ENCODE measurements at places on chromosomes 6 and 20.
A peak's percentile ranks its signal among the peaks of the same experiment; 100 is the strongest.

- DNase-seq, result no peak
Measured at GRCh38 chr20:13333793-13334192, 112.7 kb downstream of the ISM1 start.

- DNase-seq, result peak; percentile 21
Measured at GRCh38 chr20:45798935-45799642, 7.3 kb downstream of the DNTTIP1 start.

GRCh38 chr6:152353440-152353839 is 283.7 kb downstream of the SYNE1 start:
- DNase-seq, result no peak

GRCh38 chr20:12729326-12729725 is 279.4 kb upstream of the SPTLC3 start:
- no peak for DNase-seq

DNA sequence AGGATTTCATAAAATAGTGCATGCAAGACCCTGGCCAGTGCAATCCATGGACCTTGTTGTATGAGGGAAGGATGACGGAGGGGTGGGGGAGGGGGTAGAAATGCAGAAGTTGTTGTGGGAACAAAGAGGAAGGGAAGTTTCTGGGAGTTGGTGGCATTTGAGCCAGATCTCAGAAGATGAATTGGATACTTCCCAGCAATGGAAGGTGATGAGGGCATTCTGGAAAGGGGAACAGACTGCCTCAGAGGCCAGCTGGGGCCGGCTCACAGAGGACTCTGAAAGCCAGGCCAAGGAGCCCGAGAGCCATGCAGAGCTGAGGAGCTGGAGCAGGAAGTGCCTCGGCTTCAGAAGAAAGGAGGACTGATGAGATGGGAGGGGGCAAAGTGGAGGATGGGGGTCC is 2.7 kb downstream of the TMEM74B start:
- no peak for DNase-seq

DNA sequence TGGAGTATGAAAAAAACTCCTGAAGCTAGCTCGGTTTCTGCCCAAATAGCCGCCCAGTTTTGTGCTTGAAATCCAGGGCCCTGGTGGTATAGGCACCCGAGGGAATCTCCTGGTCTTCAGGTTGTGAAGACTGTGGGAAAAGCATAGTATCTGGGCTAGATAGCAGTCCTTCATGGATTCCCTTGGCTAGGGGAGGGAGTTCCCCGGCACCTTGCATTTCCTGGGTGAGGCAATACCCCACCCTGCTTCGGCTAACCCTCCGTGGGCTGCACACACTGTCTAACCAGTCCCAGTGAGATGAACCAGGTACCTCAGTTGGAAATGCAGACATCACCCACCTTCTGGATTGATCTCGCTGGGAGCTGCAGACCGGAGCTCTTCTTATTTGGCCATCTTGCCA is 184.5 kb upstream of the SLC35B3 start:
- DNase-seq, result no peak

DNA sequence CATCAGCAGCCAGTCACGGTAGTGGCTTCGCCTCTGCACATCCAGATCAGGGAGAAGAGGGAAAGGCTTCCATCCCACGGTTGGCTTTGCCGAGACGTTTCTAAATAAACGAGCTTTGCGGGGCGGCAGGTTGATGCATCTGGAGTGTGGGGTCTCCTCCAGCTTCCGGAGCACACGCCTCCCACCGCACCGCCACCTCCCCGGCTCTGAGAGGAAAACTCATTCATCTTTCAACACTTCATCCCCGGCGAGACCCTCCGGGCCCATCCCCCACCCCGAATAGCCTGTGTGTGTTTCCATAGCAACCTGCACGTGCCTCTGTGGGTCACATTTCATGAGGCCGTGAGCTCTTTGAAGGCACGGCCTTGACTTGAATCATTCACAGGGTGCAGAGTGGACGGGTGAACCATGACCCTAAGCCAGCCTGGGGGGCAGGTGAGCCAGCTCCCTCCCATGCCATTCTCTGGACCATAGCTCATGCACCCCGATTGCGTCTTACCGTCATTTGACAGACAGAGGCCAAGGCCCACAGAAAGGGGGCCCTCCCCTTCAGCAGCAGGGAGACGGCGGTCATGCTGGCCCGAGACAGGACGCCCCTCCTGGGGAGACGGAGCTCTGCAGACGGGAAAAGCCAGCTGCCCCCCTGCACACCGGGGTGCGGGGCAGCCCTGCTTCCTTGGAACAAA is 16.2 kb upstream of the CHRNA4 start:
- no peak for DNase-seq

GRCh38 chr6:170051229-170052172 is 239.4 kb downstream of the DLL1 start:
- DNase-seq, result no peak

DNA sequence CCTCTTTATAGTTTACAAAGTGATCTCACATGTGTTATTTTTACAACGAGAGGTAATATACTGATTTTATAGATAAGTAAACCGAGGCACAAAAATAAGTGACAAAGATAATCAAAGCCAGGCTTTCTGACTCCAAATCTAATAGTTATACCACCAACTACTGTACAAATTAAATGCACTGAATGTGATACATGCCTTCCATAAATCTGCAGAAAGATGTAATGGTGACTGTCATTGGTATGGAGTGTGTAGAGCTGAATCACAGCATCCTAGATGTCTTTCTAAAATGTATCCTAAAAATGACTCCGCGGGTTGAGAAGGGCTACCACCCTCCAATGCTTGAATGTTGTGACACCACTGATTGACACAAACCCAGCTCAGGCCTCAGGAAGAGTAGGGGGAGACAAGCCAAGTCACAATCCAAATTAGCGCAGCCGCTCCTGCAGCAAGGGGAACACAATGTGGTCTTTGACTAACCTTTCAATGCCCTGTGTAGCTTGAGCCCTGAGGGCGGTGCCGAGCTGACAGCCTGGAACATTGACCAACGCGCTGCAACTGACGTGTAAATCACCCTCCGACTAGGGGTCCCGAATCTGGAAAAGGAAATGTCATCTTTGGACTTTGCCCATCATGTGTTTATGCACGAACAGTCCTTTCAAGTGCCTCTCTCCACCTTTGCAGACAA is 136.8 kb downstream of the OLIG3 start:
- no peak for DNase-seq

DNA sequence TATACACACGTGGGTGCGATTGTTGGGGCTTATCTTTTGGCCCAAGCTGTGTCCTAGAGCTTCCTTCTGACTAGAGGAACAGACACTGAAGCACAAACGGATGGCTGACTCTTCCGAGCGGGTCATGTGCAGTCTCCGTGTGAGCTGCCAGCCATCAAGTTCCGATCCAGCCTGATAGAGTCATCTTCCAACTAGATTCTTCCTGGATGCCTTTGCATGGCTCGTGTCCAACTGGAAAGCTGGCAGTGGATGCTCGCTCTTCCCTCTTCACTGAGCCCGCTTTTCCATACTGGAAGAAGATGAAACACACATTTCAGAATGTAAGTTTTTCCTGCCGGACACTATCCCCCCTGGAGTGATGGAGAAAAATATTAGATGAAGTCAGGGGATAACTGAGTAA is 148.1 kb downstream of the SCML4 start:
- DNase-seq, result no peak

DNA sequence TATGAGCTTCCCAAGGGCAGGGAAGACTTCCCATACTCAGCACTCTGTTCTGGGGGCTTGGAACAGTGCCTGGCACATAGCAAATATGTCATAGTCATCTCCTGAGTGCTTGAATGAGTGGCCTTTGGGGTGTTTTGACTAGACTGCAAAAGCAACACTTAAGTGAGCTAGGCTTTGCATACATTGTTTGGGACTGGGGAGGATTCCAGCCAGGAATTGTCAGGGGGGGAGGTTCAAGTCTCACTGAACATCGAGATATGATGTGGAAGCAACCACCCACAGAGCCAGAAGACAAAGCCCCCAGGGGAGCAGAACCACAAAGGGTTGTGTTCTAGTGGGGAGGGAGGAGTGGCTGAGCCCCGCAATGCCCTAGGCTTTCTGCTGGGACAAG is 98.4 kb downstream of the SYCP2 start:
- no peak for DNase-seq
